ENCODE measurements at places on chromosomes 7 and 10. TPM values are rescaled to one million over a fixed set of nuclear protein-coding genes. Genes with fewer than 3 reads are reported as not detected.

Gene HYAL4
- not detected for total RNA-seq

Gene TBATA
- not detected for total RNA-seq

Gene GLI3
- total RNA-seq: 0.44 TPM

Gene OPN4
- not detected for total RNA-seq

GRCh38 chr10:8049045-8049864, 5.2 kb upstream of the GATA3 start:
- no peak for DNase-seq
- H3K27me3 ChIP-seq: peaks cover 89% of the 10 kb centered on the region
- H3K27ac ChIP-seq: no peak overlapping the region
- H3K36me3 ChIP-seq: no peaks in the 10 kb centered on the region
- H3K4me3 ChIP-seq: no peak overlapping the region

GRCh38 chr7:1666823-1667565, 3.1 kb upstream of the ELFN1 start:
- DNase-seq: no peak
- no peak overlapping the region for H3K4me3 ChIP-seq
- no peaks in the 10 kb centered on the region for H3K4me1 ChIP-seq
- peaks cover 24% of the 10 kb centered on the region for H3K27me3 ChIP-seq
- H3K36me3 ChIP-seq: no peaks in the 10 kb centered on the region
- H3K27ac ChIP-seq: no peak overlapping the region

DNA sequence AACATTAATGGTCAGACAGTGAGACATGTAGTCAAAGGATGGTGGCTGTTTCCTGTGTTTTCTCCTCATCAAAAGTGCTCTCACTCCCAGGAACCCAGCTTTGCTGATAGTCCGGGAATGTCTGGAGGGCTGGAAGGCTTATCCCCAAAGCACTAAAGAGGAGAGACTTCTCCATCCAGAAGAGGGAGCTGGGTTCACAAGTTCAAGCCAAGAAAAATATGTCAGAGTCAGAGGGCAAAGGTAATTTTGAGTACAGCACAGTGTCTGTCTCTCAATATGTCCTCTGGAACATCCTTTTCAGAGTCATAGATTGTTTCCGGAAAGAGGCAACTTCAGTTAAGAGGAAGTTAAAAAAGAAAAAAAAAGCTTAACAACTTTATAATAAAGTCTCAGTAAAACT, 281.5 kb upstream of the PHYHIPL start:
- no peak overlapping the region for H3K27ac ChIP-seq
- H3K36me3 ChIP-seq: no peaks in the 10 kb centered on the region
- H3K27me3 ChIP-seq: no peaks in the 10 kb centered on the region
- H3K4me3 ChIP-seq: no peak overlapping the region
- H3K4me1 ChIP-seq: no peaks in the 10 kb centered on the region

DNA sequence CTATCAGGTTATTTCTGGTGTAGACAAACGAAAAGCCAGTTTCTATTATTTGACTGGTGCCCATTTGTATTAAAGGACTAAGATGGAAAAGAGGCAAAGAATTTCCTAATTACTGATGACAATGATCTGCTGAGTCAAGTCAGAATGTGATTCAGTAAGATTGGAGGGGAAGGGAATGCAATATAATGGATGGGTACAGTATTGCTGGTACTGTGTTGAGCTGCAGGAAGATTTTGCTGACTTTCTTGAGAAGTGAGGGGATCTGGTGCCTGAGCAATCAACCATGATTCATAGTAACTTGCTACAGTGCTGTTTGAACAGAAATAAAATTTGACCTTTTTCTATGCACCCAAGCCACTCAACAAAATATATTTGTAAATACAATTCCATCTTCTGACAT, 139.1 kb upstream of the RHEB start:
- no peak overlapping the region for H3K4me3 ChIP-seq
- DNase-seq: no peak
- no peaks in the 10 kb centered on the region for H3K36me3 ChIP-seq
- H3K4me1 ChIP-seq: no peaks in the 10 kb centered on the region
- no peak overlapping the region for H3K27ac ChIP-seq
- no peaks in the 10 kb centered on the region for H3K27me3 ChIP-seq

- no peak overlapping the region for H3K27ac ChIP-seq
- no peaks in the 10 kb centered on the region for H3K36me3 ChIP-seq
- H3K4me3 ChIP-seq: no peak overlapping the region
- H3K4me1 ChIP-seq: no peaks in the 10 kb centered on the region
Observed at GRCh38 chr10:44463511-44464121, 78.7 kb upstream of the CXCL12 start.

DNA sequence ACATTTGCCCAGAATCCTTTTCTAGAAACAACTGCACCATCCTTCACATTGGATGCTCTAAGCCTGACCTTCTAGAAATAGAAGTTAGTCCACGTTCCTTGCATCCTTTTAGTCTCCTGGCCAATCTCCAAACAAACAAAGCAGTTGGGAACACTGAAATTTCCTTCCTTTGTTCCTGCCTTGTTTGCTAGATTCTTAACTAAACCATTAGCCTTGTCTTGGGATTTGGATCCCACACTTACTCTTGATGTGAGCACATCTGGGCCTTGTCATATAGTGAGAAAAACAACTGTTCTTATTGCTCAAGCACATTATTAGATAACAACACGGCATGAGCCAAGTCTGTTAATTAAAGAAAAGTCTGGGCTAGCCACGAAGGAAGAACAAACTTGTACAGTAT, 319.3 kb upstream of the GHITM start:
- H3K36me3 ChIP-seq: no peaks in the 10 kb centered on the region
- H3K27me3 ChIP-seq: no peaks in the 10 kb centered on the region
- H3K4me3 ChIP-seq: no peak overlapping the region
- no peaks in the 10 kb centered on the region for H3K4me1 ChIP-seq

DNA sequence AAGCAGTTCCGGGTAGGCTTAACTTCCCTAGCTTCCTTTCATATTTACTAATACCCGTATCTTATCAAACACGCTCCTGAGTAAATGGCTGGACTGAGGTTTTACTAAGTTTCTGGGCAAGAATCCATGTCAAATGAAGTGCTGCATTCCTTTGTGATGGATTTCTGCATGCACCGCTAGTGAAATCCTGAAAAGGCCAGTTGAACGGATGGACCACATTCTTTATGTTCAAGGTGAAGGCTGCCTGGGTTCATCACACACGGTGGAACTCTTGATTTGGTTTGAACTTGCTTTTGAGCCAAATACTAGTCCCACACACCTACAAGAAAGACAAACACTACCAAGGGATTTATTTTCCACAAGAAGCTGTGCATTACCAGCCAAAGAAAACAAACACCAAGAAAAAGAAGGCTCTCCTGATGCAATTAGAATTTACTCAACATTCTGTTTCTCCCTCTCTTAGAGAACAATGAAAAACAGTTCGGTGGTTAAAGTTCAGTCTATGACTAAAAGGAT, 255.0 kb upstream of the SEMA3C start:
- H3K27ac ChIP-seq: no peak overlapping the region
- DNase-seq: no peak
- no peaks in the 10 kb centered on the region for H3K4me1 ChIP-seq
- H3K36me3 ChIP-seq: no peaks in the 10 kb centered on the region
- no peaks in the 10 kb centered on the region for H3K27me3 ChIP-seq

DNA sequence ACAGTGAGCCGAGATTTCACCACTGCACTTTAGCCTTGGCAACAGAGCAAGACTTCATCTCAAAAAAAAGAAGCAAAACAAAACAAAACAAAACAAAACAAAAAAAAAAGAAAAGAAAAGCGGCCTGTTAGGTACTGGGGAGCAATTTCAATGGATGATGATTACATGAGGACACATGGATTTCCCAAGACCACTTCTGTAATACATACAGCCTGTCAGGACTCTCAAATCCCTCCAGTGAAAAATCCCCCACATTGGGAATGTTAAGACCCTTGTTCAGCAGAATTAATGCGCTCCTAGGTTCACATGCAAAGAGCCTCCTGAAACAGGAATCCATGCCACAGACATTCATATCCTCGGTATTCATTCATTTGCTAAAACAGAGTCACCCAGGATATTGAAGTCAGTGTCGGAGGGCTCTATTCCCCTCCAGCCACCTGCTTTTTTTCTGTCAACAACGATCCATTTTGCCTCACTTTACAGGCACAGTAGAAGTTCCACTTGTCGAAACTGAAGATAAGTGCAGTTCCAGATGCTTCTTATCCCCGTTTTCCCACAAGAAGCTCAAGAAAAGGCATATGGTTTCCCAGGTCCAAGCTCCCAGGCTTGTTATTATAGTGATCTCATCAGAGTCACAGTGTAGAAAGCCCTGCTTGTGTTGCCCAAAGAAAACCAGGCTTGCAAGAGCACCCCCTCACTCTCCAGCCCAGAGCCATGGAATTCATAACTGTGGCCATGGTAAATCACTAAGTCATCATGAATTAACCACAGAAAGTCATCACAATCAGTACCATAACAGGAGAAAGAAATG, 20.2 kb downstream of the SLC16A12 start:
- H3K36me3 ChIP-seq: no peaks in the 10 kb centered on the region
- no peaks in the 10 kb centered on the region for H3K4me1 ChIP-seq
- no peak overlapping the region for H3K27ac ChIP-seq
- DNase-seq: no peak
- no peaks in the 10 kb centered on the region for H3K27me3 ChIP-seq

- H3K36me3 ChIP-seq: no peaks in the 10 kb centered on the region
- no peaks in the 10 kb centered on the region for H3K4me1 ChIP-seq
- DNase-seq: no peak
- H3K4me3 ChIP-seq: no peak overlapping the region
Observed at GRCh38 chr10:28878236-28878970, 201.1 kb downstream of the BAMBI start.

DNA sequence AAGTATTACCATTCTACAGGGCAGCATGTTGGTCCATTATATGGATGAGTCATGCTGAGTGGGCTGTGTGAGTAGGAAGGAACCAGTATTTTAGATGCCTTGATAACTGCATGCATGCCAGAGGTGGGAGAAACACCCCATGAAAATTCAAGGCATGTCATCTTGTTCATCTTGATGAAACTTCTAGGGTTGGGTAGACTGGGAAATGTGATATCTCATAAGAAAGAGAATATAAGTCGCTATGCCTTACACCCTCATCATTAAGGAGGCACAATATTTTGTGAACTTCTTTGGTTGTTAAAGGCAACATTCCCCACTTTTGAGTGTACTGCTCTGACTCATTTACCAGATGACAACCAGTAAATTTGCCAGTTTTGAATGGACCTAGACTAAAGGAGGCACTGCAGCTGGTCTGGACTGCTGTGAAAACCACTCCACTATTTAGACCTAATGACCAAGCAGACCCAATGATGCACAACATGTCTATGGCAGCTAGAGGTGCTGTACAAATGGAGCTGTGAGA, 48.0 kb downstream of the ZNF365 start:
- H3K27me3 ChIP-seq: no peaks in the 10 kb centered on the region
- no peak overlapping the region for H3K4me3 ChIP-seq
- H3K36me3 ChIP-seq: no peaks in the 10 kb centered on the region

DNA sequence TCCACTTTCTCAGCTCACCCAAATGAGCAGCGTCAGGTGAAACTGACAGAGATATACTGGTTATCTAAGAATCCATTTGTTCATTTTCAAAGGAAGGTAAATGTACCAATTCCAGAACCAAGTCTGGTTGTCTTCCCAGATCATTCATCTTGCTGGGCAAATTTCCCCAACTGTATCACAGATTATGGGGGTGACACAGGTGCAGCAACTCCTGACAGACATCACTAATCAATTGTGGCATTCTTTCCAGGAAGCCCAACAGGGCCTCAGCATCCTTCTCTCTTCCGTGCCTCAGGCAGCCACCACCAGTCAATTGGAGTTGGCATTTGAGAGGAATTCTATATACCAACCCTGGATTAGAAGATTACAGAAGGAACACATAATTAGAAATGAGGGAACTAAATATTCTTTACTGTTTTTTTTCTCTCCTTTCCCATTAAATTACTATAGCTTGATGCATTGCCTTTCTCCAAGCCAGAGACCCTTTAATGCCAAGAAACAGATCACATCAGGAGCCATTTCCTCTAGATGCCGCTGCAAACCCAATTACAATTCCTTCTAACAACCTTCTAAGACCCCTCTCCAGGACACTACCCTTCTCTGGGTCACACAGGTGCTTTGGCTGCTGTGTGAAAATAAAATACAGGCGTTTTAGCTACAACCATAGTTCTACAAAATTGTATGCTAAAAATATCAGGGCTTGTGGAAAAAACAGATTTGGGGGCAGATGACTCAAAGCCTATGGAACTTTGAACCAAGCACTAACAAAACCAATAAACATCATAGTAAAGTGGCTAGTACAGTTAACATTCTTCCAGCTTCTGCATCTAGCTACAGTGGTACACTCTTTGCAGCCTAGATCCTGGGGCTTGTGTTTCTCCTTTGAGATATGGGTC, 291.6 kb downstream of the RNLS start:
- no peak for DNase-seq
- H3K4me3 ChIP-seq: no peak overlapping the region
- no peaks in the 10 kb centered on the region for H3K4me1 ChIP-seq
- H3K27me3 ChIP-seq: no peaks in the 10 kb centered on the region
- H3K36me3 ChIP-seq: no peaks in the 10 kb centered on the region
- H3K27ac ChIP-seq: no peak overlapping the region

GRCh38 chr7:94410413-94411187, 15.9 kb downstream of the COL1A2 start:
- H3K27ac ChIP-seq: no peak overlapping the region
- no peak overlapping the region for H3K4me3 ChIP-seq
- DNase-seq: no peak
- H3K27me3 ChIP-seq: no peaks in the 10 kb centered on the region
- H3K36me3 ChIP-seq: no peaks in the 10 kb centered on the region

GRCh38 chr7:108598914-108599580, 29.4 kb downstream of the DNAJB9 start:
- DNase-seq: no peak
- no peaks in the 10 kb centered on the region for H3K4me1 ChIP-seq
- H3K36me3 ChIP-seq: no peaks in the 10 kb centered on the region
- H3K27ac ChIP-seq: no peak overlapping the region
- H3K27me3 ChIP-seq: peaks cover 3% of the 10 kb centered on the region

- H3K27me3 ChIP-seq: no peaks in the 10 kb centered on the region
- no peaks in the 10 kb centered on the region for H3K4me1 ChIP-seq
- H3K4me3 ChIP-seq: no peak overlapping the region
- H3K27ac ChIP-seq: no peak overlapping the region
- no peak for DNase-seq
- H3K36me3 ChIP-seq: no peaks in the 10 kb centered on the region
Observed at GRCh38 chr7:80600046-80600445, 38.4 kb upstream of the CD36 start.

- no peaks in the 10 kb centered on the region for H3K36me3 ChIP-seq
- no peaks in the 10 kb centered on the region for H3K4me1 ChIP-seq
- no peak for DNase-seq
- no peak overlapping the region for H3K4me3 ChIP-seq
Observed at GRCh38 chr10:121576139-121576538, 22.1 kb downstream of the FGFR2 start.

- H3K36me3 ChIP-seq: no peaks in the 10 kb centered on the region
- DNase-seq: no peak
- H3K4me3 ChIP-seq: no peak overlapping the region
- no peak overlapping the region for H3K27ac ChIP-seq
Observed at GRCh38 chr10:34528320-34528719, 286.8 kb downstream of the PARD3 start.
